ENCODE measurements at places on chromosomes 1 and 21. TPM values are rescaled to one million over a fixed set of nuclear protein-coding genes. Genes with fewer than 3 reads are reported as not detected.

The CYP4A11 gene
- not detected for total RNA-seq

The FAM177B gene
- total RNA-seq, result 0.56 TPM

The ACOT11 gene
- 5.0 TPM for total RNA-seq

The CR1L gene
- total RNA-seq, result 1.3 TPM

The DENND2C gene
- total RNA-seq, result 3.8 TPM

The OR2T35 gene
- total RNA-seq, result not detected

The KAZN gene
- total RNA-seq, result 21.2 TPM

The PI4KB gene
- 66.0 TPM for total RNA-seq

The GPR3 gene
- total RNA-seq, result 0.18 TPM

The SLC9C2 gene
- 1.4 TPM for total RNA-seq

Measured in lower lobe of right lung (tissue), 2 donors.